Adrenal gland (tissue), 19 donors: ENCODE measurements at places on chromosomes 4 and X. TPM values are rescaled to one million over a fixed set of nuclear protein-coding genes. Genes with fewer than 3 reads are reported as not detected.

The FRAS1 gene
- total RNA-seq = 0.61 TPM

DNA sequence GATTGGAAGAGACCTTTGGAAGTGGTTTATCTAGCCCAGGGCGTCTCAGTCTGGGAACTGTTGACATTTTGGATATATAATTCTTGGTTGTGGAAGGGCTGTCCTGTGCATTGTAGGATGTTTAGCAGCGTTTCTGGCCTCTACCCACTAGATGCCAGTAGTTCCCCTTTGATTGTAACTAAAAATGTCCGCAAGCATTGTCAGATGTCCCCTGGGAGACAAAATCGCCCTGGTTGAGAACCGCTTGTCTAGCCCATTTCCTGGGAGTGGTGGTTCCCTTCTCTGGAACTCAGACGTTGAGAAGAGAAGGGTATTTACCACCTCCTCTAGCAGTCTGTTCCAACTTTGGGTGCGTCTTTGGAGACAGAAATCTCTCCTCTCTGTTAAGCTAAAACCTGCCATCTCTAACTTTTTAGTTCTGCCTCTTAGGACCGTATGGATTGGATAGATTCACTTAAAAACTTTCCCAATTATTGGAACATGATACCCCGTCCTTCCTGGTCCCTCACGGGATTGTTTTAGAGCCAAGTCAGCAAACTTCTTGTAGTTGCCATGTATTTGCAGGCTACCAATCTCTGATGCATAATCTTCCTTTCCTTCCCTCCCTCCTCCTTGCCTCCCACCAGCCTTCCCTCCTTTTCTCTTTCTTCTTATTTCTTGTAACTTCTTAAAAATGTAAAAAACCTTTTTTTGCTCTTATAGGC, 13.9 kb downstream of the TMEM165 start:
- no peak for DNase-seq

The TBC1D9 gene
- total RNA-seq = 11.8 TPM

DNA sequence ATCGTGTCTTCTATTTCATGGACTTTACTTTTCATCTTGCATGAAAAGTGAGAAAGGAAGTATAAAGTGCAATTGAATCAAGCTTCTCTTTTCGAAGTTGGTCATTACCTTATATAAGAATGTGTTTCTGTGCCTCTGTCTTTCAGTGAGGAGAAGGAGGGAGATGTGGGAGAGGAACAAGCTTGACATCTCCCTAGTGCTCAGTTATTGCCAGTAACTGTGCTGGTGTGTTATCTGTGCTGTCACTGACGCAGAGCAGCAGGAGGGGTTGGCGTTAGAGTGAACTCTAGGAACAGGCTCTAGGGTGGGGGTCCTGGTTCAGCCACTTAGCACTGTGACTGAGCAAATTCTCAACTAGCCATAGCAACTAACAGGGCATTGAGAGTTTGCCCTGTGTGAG, 34.0 kb upstream of the TBC1D9 start:
- no peak for DNase-seq

DNA sequence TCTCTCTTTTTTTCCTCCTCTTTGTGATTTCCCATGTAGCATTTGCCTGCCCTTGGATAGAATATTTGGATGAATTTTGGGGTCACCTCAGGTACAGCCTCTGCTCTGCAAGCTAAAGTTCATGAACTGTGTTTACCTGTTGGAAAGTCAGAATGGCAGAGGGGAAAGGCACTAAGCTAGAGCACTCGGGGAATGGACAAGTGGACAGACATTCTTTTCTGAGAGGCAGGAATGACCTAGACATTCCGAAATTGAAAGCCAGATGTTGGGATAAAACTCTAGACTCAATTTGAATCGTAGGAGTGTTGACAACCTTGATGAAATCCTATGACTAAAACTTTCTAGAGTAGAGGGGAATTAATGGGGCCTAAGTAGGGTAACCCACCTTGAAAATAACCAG, 56.1 kb downstream of the LUZP4 start:
- no peak for DNase-seq

DNA sequence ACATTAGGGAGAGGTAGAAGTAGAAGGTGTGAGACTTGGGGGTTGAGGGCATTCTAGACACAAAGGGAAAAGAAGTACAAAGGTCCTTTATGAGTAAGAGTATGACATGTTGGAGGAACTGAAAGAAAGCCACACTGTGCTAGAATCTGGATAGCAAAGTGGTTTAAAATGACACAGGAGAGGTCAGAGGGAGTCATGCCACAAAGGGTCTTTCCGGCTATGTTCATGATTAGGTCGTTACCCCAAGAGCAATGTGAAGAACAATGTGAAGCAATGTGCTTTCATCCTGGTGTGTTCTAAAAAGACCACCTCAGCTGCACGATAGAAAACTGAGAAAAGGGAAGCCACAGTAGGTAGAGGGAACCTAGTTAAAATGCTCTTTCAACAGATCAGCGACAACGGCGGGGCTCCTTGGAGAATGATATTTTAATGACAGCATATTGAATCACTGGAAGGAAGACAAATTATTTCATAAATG, 29.2 kb downstream of the SMIM14 start:
- DNase-seq = no peak
